ENCODE measurements at places on chromosomes 6 and 20.

DNA sequence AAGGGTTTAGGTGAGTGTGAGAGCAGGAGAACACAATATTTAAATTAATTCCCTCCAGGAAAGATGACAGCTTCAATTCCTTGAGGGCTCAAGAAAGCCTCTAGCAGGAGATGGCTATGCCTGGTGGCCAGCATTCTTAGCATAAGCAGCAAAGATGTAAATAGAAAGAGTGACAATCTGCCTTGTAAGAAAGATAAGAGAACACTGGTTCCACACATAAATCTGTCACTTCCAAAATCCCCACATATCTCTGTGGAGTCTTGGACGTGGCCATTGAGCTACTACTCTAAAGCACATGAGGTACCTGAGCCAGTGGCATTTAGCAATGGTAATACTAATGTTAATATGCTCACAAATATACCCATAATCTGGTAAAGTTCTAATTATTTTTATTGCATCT lies 29.2 kb downstream of the DEFB114 start:
- DNase-seq = no peak

GRCh38 chr6:44696686-44697085 lies 309.2 kb downstream of the CDC5L start:
- DNase-seq = no peak

- no peak for DNase-seq
Observed at GRCh38 chr6:32128751-32129296, 778 bp upstream of the ATF6B start.

DNA sequence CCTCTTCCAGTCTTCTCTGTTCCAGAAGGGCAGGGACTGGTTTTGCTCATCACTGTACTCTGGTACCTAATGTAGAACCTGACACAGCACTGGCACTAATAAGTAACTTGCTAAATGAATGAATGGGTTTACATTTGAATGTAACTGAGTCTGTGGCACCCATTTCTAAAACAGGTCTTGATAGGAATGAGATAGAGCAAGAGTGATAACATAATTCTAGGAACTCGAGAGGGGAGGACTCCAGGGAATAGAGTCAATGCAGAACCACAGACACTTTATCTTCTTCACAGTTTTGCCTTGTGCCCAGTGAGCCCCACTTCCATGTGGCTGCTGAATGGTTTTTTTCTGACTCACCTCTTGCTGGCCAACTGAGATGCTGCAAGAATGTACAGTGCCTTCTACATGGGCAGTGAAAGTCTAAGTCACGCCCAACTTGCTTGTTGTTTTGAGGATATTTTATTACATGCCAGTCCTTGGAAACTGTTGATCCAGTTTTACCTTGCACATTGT lies 61.1 kb downstream of the TBC1D7 start:
- no peak for DNase-seq

DNA sequence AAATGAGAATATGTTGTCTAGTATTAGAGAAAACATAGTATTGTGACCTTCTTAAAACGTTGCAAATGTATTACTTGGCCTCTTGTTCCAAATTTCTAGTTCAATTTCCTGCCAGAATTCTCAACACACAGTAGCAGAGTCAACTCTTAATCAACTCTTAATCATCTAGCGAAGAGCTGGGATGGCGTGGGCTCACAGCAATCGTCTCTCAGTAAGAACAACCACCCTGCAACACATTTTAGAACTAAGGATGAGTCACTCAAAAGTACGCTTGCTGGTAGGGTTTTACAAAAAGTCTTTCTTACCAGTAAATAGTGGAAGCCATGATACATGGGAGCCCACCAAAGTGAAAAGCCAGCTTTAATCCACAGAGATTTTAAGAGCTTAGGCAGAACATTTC lies 24.6 kb downstream of the GPR6 start:
- no peak for DNase-seq

- no peak for DNase-seq
Observed at GRCh38 chr6:33965766-33966165, 162.0 kb upstream of the MLN start.

GRCh38 chr6:85449388-85449817 lies 480 bp upstream of the NT5E start:
- no peak for DNase-seq

- no peak for DNase-seq
Observed at GRCh38 chr20:56566621-56567020, 33.6 kb downstream of the FAM209B start.

DNA sequence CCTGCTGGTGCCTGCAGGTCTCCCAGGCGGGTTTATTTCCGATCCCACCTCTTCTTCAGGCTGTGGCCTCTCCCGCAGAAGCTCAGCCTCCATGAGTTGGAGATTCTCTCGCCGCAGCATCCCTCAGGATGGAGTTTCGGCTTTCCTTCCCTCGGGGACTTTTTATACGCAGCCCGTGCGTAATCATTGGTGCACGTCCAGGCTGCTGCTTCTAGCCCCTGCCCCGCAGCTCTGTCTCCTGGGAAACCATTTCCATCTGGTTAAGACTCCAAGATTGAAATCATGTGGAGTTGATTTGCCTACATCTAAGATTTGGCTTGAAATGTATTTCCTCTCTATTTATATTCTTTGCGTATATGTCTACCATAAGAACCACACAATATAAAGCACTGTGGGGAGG lies 46.7 kb upstream of the CARMIL1 start:
- DNase-seq = no peak

DNA sequence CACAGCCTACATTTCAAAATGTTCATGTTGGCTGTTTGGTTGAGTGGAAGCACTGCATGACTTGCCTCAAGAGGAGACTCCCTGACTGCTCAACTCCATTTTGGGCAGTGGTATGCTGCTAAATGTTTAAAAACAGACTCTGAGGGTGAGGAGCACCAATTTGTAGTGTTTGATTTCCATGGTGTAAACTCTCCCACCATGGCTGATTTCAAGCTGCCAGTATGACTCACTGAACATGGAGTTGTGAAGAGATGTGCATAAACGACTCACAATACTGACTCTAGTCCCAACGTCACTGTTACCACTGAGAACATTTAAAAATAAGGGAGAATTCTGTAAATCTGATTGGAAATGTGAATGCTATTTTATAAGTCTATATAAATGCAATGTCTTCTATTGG lies 70.4 kb downstream of the BACH2 start:
- no peak for DNase-seq

DNA sequence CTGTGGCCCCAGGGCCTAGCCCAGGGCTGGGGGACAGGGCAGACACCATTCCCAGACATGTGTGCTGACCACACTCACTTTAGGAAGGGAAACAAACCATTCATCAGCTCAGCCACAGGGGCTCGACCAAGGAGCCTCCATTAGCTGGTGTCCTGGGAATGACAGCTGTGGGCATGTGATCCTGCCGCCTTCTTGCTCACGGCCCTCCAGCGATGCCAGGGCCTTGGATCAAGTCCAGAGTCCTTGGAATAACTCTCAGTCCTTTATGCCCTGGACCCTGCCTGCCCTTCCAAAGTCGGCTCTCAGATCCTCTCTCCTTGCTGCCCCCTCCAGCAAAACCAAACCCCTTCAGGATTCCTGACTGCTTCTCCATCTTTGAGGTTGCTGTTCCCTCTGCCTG lies 165.0 kb upstream of the RNF24 start:
- no peak for DNase-seq

GRCh38 chr6:3379482-3380060 lies 77.3 kb downstream of the SLC22A23 start:
- no peak for DNase-seq

- peak; percentile 69 for DNase-seq
Observed at GRCh38 chr6:71012866-71013469, 56.1 kb upstream of the B3GAT2 start.

GRCh38 chr20:49697071-49697470 lies 16.6 kb downstream of the B4GALT5 start:
- no peak for DNase-seq

DNA sequence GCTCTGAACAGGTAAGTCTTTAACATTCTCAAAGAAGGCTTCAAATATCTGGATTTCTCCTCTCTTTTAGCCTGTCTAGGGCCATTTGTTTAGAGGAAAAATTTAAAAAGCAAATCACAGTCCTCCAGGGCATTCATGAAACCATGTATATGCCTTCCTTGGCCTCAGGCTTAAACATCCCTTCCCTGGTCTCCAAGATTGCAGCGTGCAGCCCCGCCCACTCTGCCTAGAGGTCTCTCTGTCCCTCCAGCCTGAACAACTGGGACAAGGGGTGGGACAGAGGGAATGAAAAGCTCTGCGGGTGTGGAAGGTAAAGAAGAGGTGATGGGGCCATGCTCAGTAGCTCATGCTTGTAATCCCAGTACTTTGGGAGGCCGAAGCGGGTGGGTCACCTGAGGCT lies 9.8 kb upstream of the CBFA2T2 start:
- DNase-seq = no peak
